SW480 (cell line): ENCODE measurements at places on chromosomes 16 and 17.

- no peak for DNase-seq
Measured at GRCh38 chr16:80263848-80264694, 276.7 kb upstream of the DYNLRB2 start.

DNA sequence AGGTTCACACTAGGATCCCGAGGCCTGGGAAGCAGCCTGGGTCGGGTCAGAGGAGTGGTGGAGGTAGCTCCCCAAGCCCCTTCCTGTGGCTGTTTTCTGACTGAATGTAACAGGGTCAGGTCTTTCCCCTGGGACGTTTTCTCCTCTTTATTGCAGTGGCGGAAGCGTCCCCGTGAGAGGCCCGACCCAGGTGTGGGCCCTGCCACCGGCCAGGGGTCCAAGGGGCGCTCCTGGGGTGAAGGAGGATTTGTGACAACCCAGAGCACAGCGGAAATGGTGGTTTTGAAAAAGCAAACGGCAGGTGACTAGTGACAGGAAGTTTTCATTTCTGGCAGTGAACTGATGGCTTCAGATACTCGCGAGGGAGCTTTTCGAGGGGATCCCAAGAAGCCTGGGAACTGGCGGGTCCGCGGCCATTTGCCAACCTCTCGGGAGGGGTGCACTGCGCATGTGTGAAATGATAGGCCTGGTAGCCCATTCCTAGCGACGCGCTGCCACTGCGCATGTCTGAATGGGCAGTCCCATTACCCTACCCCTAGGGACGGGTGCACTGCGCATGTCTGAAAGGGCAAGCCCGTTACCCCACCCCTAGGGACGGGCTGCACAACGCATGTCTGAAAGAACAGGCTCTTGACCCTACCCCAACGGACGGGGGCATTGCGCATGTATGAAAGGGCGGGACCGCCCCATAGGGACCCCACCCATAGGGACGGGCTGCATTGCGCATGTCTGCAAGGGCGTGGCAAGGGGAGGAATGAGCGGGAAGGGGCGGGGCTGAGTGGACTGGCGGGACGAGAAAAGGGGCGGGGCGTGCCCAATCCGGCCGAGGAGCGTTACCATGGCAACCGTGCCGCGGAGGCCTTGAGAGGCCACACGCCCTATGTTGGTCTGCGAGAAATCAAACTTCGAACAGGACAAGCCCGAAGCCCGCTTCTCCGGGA lies 1747.9 kb downstream of the TP53TG3F start:
- DNase-seq, result no peak

DNA sequence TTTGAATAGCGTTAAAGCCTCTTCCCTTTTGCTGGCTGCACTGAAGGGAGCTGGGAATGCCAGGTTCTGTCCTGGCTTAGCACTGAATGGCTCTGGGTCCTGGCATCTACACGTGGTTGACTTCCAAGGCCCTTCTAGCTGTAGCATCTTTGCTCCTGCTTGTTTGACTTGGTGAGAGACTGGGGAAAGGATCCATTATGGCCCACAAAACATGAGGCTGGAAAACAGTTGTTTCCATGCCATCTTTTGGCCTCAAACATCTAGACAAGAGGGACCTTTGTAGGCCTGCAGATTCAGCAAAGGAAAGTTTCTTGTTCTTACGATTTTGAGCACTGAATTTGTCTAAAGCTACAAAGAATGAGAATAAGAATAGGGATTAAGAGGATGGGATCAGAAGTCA lies 32.5 kb downstream of the EPN2 start:
- no peak for DNase-seq

DNA sequence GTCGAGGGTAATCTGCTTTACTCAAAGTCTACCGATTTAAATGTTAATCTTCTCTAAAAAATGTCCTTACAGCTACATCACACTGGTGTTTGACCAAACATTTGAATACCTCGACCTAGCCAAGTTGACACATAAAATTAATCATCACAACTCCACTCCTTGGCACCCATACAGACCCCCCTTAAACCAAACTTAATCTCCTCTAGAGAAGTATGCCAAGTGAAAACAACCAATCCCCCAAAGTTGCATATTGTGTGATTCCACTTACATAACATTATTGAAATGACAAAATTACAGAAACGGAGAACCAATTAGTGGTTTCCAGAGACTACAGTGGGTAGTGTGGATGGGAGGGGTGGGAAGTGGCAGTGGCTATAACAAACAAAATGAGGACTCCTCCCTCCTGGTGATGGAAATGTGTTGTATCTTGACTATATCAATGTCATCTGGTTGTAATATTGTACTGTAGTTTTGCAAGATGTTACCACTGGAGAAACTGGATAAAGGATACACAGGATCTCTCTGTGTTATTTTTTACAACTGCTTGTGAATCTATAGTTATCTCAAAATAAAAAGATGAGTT lies 39.4 kb downstream of the CAPNS2 start:
- DNase-seq, result no peak

GRCh38 chr16:49280105-49280741 lies 1.4 kb downstream of the CBLN1 start:
- no peak for DNase-seq

DNA sequence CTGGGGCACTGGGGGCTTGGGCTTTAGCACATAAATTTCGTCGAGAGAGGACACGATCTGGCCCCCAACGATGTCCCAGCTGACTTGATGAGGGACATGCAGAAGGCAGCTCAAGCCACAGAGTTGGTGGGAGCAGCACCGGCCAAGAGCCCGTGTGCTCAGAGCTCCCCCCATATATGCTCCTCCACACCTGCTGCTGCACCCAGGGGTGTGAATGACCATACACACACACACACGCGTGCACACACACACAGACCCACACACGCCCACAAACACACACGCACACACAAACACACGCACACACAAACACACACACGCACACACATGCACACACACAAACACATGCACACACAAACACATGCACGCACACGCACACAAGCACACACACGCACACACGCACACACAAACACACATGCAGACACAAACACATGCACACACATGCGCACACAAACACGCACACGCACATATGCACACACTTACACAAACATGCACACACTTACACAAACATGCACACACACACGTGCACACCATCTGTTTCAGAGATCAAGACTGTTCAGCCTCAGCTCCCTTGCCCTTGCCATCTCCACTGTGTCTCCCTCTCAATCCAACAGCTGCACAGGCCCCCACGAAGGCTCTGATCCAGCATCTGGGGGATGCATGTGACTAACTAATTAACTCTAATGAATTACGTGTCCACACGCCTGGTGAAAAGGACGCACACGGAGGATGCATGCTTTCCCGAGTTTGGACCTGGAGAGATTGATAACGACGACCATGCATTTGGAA lies 85.6 kb upstream of the TNRC6C start:
- DNase-seq, result no peak

DNA sequence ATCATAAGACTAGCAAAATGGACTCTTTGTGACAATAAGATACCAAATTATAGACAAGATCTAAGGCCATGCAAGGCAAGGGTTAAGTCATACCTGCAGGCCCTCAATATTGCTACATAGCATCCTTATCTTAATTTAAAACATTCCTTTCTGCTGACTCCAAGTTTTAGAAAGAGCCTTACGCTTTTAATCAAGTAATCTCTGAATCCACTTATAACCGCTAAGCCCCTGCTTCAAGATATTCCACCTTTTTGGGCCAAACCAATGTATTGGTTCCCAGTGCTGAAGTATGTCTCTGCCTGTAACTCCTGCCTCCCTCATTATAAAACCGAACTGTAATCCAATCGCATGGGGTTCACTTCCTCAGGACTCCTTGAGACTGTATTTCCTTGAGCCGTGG lies 255.4 kb downstream of the PHKB start:
- no peak for DNase-seq
